ENCODE measurements at places on chromosomes 2 and 18.

DNA sequence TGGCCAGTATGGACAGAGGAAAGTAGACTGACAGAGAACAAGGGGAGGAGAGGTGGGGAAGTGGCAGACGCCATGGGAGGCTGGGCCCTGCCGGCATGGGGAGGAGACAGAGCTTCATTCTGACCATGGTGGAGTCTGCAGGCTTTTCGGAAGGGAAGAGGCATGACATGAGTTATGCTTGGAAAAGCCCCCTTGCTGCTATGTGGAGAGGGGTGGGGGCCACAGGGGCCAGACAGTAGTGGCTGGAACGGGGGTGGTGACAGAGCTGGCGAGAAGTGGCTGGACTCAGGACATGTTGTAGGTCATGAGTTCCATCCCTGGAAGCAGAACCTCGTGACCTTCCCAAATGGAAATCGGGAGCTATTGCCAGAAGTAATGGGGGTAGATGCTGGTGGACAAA lies 66.7 kb upstream of the DAPL1 start:
- DNase-seq: no peak

DNA sequence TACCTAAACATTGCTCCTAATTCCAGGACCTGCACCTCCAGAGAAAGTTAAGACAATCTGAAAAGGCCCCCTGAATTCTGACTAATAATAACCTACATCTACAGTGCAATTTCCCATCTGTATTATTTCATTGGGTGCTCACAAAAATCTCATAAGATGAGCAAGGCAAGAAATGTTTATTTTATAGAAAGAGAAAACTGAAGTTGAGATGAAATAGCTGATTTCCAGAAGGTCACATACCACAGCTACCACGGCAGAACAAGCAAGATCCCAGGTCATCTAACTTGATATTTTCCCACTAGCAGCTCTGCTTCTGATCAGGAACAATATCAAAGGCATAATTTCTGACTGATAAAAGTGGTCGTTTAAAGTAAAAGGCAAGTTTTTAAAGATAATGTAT lies 105.8 kb upstream of the COL5A2 start:
- DNase-seq: no peak

DNA sequence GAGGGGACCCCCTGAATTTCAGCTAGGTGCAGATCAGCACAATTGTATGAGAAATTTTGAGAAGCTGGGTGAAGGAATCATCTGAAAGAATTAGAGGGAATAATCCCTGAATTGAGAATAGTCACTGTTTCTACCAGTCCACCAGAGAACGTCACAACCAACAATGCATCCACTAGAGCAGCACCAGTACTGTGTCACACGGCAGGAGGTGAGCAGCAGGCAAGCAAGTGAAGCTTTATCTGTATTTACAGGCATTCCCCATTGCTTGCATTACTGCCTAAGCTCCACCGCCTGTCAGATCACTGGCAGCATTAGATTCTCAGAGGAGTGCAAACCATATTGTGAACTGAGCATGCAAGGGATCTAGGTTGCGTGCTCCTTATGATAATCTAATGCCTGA lies 40.7 kb downstream of the GDF7 start:
- DNase-seq: no peak

DNA sequence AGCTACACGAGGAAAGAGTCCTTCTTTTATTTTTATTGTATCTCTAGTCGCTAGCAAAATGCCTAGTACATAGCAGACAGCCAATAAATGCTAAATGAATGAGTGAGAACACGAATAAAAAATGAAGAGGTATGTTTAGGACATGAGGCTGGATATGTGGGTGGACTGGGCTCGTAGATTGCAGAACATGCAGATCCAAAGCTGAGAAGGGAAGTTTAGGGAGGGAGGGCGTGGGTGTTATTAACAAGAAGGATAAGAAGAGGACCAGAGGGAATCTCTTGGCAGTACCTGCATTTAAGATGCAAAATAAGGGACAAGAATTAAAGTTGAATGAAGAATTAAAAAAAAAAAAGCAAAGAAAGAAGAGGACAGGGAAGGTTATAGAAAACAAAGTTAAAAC lies 161.1 kb downstream of the MAP2 start:
- DNase-seq: no peak

DNA sequence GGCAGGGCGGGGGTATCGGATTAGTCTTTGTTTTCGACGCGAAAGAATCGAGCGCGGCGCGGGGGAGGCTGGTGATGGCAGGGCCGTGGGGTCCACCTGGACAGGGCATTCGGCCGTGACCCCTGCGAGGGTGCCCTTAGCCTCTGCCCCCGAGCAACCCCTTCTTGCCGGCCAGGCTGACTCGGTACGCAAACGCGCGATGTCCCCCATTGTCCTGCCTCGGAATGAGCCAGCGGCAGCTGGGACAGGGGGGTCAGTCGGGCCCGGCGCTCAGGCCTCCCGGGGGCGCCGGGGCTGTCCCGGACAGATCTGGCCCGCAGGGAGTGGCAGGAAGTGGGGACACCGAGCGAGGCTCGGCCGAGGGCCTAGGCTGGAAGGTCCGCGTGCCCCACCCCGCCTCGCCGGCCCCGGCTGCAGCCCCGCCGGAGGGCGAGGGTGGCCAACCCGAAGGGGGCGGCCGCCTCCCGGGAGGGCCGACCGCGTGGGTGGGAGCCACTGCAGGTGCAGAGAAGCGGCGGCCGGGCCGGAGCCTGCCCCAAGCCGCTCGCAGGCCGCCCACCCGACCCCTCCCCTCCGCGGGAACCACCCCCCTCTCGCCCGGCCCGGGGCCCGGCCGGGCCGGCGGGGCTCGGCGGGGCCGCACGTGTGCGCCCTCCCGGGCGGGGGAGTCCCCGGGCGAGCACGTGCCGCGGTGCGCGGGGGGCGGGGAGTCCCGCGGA lies at the start of gene TET3:
Gene TET3 (plus strand): TSS at position 708 of the 719 bp plus-strand sequence. CDS start 1,494 bp downstream, outside the sequence.
- DNase-seq: no peak

- DNase-seq: no peak
Measured at GRCh38 chr2:139836769-139837168, 1056.6 kb upstream of the NXPH2 start.
